ENCODE measurements at places on chromosomes 5 and 9.

DNA sequence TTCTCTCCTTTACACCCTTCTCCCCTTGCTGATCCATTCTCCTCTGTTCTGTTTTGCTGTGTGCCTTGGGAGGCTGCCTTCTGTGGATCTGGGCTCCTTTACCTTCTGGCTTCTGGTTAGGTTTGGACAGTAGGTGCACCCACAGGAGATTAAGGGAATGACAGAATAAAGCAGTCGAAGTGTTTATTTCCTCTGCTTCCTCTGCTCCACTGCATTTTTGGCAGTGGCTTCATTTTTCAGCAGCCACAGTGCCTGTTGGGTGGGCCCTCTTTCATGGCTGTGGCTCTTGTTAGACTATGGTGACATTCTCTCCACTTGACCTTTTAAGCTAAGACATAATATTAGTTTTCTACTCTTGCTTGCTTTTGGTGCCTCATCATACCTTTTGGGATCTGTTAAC is 144.1 kb downstream of the CCDC171 start:
- DNase-seq = no peak

- DNase-seq = no peak
Measured at GRCh38 chr9:79985264-79985663, 413.5 kb downstream of the TLE4 start.

GRCh38 chr9:132791699-132792240 is 86.3 kb downstream of the AK8 start:
- DNase-seq = no peak

GRCh38 chr5:150660108-150660831 is 781 bp upstream of the MYOZ3 start:
- no peak for DNase-seq

DNA sequence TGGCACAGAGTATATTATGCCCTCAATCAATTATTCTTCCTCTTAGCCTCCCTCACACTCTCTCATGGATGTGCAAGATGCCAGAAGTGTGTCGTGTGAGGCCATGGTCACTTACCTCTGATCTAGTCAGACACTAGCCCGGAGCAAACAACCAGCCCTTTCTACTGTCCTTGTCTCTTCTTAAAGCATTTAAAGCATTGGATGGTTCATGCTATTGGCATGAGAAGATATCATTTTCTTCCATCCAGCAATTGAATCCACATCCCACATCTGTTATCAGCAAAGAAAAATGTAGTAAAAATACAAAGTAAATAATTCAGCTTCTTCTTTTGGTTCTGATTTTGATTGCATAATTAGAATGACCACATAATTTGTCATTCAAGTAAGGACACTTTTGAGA is 267.2 kb upstream of the ACO1 start:
- DNase-seq = no peak

DNA sequence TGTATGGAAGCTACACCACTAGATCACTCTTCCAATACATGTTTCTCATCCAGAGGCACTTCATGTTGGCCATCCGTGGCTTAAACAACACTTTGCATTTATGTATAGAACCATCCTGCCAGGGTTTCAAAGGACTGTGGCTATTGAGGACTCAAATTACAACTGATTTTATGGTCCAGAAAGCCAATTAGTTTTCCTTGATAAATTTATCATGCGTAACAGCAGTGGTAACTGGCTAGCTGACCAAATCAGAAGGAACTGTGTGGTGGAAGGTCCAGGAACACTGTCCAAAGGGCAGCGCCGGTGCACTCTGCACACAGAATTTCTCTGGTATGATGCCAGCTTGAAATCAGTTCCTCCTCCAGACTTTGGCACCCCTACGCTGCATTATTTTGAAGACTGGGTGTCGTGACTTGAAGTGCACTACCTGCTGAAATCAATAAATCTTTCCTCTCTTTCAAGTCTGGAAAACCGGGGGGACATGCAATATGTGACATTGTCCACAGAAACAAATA is 69.3 kb upstream of the TMEM252 start:
- DNase-seq = no peak

DNA sequence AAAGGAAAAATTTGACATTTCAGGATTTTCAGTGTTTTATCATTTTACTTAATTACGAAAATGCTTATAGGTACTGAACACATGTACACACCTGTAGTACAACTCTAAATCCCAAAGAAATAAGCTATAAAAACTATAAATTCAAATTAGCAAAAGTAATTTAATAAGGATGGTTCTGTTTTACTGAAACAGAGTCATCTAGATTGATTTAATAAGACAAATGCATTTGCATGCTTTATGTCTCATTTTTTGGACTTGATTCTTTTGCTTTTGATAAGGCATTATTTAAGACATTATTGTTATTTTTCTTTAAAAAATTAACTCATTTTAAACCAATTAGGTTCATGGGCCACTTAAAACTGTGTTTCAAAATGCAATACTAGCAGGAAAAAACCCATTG is 201.2 kb downstream of the PIK3R1 start:
- no peak for DNase-seq

- DNase-seq = no peak
Measured at GRCh38 chr5:169746147-169746694, 109.1 kb downstream of the DOCK2 start.

GRCh38 chr9:70085241-70085640 is 41.6 kb downstream of the MAMDC2 start:
- no peak for DNase-seq

- DNase-seq = no peak
Measured at GRCh38 chr9:137244486-137245449, 3.7 kb downstream of the TUBB4B start.

Measured in effector CD4-positive, alpha-beta T cell (primary cell).